ENCODE measurements at places on chromosomes 16 and 17. TPM values are rescaled to one million over a fixed set of nuclear protein-coding genes. Genes with fewer than 3 reads are reported as not detected.

DNA sequence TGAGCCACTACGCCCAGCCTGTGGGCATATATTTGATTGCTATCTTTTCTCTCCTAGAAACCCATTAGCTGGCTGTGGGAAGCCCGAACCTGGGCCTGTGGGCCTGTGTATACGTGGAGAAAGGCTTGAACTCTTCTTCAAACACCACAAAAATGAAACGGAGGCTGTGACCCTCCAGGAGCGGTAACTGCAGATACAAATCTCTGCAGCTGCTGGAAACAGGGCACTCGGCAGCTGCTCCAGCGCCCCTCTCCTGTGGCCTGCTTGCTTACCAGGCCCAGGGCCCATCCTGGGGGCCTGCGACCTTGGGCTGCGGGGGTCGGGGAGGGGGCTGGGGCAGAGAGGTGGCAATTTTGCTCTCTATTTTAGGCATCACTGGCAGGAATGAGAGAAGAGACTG is 28.0 kb upstream of the MTSS2 start:
- no peak for DNase-seq

CARHSP1 gene
- total RNA-seq: 2.0 TPM

GRCh38 chr17:35666070-35666469 is 65.4 kb upstream of the RASL10B start:
- DNase-seq: no peak

DNA sequence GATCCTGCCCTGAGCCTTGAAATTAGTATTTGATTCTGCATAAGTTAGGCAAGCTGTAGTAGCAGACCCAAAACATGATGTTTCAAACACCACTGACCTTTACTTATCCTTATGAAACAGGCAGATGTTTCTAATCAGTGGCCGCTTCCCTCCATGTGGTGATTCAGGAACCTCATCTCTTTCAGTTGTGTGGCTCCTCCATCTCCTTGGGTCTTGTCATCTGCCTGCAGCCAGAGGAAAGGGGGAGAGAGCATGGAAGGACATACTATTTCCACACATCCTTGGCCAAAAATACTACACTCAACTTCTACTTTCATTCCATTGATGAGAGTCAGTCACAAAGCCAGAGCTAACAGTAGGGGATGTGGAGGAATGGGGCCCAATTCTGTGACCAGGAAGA is 41.6 kb upstream of the IRX6 start:
- no peak for DNase-seq

IL21R gene
- total RNA-seq: not detected
